Activated naive CD4-positive, alpha-beta T cell treated with Interleukin-2 at 50 U/mL for 16 hours (primary cell): ENCODE measurements at places on chromosomes 13 and 19.
A peak's percentile ranks its signal among the peaks of the same experiment; 100 is the strongest.

GRCh38 chr19:4811328-4812131, 20.0 kb downstream of the TICAM1 start:
- DNase-seq = peak; percentile 91

DNA sequence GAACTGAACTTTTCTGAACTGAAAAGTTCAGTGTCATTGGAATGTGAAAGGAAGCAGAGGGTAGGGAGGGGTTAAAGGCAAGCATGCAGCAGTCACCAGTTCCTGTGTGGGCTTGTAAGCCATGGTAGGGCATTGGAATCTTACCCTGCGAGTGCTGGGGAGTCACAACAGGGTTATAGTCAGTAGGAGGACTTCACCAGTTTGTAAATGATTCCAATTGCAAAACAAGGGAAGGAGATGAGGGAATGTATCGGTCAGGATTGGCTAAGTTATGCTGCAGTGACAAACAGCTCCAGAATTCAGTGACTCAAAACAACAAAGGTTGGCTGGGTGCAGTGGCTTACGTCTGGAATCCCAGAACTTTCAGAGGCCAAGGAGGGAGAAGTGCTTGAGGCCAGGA, 12.8 kb downstream of the LYPD3 start:
- DNase-seq = no peak

GRCh38 chr13:50589651-50590054, 253.8 kb downstream of the DLEU7 start:
- no peak for DNase-seq

GRCh38 chr13:97569841-97570240, 135.9 kb downstream of the RAP2A start:
- DNase-seq = no peak

DNA sequence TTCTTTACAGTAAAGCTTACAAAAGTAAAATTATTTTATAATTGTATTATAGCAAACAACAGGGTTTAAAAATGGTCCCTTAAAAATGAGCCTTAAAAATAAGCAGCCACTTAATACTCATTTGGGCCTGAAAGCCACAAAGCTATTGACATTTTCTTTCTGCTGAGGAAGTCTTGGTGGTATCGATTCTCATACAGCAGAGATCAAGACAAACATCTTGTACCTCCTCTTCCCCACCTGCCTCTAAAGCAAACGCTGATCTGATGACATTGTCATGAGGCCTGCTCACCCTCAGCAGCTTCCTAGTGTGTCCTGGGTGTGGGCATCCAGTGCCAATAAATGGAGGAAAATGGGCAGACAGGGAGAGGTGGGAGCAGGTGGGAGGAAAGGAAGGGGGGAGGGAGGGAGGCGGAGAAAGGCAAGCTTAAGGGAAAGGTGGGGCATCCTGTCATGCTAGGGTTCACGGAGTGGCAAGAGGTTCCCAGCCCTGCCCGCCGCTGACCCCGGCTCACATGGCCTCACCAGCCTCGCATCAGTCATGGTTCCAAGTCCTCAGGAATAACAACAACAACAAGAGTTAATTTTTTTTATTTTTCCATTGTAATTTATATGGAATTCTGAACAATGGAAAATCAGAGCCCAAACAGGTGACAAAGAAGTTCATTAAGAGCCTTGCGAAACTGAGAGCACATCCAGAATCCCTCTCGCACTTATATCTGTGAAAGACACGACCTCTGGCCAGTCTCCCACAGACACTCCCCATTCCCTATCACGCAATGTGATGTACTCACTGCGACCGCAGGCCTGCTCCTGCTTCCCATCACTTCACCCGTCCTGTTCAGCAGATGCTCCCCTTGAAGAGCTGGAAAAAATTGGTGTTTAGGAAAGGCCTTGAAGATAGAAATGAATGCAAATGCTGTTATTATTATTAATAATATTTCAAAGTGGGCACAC, 15.1 kb upstream of the ATP11A start:
- DNase-seq = no peak

- DNase-seq = peak; percentile 29
Measured at GRCh38 chr19:42634409-42635232, 39.9 kb upstream of the CEACAM8 start.

- no peak for DNase-seq
Measured at GRCh38 chr19:2167896-2168618, 4.3 kb downstream of the DOT1L start.

DNA sequence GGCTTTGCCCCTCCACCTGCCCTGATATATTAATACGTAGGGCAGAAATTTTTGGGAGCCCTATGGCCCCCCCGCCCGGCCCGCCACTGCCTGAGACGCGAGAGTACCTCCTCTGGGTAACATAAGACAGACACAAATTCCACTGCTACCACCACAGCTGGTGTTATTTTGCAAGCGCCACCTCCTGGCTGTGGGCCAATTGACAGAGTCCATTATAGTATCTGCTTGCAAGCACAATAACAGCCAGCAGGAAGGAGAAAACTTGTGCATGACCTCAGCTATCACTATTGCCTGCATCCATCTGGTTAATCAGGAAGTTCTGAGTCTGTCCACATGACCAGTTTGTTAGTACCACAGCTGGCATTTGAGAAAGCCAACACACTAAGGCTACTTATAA, 25.3 kb upstream of the OR10H2 start:
- no peak for DNase-seq

GRCh38 chr13:53017433-53017970, 11.1 kb upstream of the OLFM4 start:
- DNase-seq = no peak

DNA sequence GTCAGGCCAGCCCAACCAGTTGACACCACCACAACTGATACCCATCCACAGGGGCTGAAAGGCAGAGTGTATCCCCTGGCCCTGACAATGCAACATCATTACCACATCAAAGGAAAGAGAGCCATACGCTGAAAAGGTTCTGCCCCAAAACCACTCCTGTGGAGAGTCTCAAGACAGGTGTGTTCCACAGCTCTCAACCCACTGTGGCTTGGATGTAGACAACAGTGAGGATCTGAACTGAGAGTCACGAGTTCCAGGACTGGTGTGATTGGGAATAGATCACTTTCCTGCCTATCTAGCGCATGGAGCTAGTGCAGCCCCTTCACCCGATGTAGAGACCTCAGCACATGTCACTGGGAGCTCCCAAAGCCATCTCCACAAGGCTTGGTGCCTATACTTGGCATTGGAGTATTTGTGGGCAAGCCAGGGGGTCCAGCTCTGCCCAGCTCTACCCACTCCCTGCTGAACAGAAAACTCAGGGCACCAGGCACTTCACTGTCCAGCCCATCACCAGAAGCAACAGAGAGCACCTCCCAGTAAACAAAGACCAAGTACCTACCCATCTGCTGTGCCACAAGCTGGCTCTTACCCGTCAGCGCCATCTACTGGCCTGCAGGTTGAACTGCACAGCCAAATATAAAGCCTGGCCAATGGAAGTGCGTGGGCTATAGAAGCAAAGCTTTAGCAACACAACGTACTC, 579.5 kb downstream of the UQCRFS1 start:
- DNase-seq = peak; percentile 8

DNA sequence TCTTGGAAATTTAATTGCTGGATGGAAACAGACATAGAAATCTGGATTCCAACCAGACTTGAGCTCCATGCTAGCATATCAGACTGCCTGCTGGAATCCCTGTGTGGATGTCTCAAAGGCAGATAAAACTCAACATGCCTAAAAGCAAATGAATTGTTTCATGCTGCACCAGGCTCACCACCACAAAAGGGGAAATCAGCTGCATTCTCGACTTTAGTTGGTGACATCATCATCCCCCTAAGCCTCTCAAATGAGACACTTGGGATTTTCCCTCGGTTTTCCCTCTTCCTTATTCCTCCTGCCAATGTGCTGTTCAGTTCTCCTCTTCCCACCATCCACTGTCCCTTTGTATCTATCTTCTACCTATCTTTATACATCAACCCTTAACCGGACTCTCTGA, 134.3 kb downstream of the ZDHHC20 start:
- DNase-seq = no peak

DNA sequence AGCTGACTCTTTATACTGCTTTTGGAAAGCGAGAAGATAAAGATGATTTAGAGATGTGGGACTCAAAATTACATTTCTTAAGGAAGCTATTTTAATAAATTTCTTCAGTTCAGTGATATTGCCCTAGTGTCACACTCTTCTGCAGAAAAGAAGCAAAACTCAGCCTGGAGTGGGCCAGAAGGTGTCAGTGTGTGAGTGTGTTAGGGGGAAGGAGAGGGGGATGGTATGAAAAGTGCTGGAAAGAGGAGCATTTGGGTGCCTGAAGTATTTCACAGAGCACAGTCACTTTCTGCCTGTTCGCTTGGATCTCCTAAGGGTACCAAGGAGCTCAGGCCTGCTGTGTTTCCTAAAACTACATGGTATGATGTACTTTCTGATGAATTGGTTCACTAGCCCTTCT, 84.5 kb upstream of the FRY start:
- no peak for DNase-seq

DNA sequence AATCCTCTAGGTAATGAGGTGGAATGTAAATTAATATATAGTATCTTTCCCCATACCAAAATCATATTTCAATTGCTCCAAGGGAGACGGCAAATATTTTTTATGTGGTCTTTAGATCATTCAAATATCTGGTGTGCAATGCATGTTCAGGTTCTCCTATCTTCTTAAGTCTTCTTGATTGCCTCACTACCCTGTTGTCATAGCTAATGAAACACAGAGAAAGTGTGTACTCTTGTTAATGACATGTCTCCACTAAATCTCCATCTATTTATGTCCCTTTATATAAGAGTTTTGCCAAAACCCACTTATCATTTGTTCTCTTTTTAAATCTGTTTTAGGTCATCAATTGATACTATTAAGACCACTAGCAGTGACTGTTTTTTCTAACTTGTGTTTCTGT, 6.6 kb downstream of the STARD13 start:
- no peak for DNase-seq

DNA sequence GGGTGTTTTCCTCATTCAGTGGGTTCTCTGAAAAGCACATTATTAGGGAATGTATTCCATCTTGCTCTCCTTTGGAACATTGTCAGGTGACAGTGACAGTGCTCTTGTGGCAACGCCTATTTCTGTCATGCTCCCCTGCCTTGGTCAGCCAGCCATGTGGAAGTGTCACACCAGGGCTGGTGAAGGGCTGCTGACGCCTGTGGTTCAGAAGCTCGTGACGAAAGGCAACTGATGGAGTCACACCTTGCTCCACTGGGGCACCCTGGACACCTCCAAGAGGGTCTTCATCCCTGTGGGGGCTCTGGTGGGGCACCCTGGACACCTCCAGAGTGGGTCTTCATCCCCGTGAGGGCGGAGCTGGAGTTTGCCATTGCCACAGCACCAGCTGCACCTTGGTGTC, 68.9 kb upstream of the GPR183 start:
- no peak for DNase-seq

GRCh38 chr19:7395360-7396066, 46.8 kb downstream of the ARHGEF18 start:
- no peak for DNase-seq

GRCh38 chr19:16340654-16341053, 16.0 kb downstream of the KLF2 start:
- no peak for DNase-seq

DNA sequence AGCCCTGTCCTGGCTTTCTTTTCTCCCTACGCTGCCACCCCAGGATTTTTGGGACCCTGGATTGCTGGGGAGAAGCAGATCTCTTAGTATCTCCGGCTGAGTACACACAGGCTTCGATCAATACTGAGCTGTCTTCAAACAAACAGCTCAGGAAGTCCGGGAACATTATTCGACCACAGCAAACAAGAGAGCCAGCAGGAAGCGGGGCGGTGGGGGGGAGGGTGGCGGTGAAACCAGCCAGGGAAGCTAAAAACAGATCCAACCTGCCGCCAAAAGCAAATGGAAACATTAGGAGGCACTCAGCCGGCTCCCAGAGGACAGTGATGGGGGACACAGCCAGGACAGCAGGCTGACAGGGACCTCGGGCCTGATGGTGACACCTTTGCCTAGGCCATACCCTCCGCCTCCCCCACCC, 12.2 kb upstream of the BCAM start:
- DNase-seq = no peak

GRCh38 chr13:30880856-30881155, 25.3 kb upstream of the MEDAG start:
- DNase-seq = no peak

DNA sequence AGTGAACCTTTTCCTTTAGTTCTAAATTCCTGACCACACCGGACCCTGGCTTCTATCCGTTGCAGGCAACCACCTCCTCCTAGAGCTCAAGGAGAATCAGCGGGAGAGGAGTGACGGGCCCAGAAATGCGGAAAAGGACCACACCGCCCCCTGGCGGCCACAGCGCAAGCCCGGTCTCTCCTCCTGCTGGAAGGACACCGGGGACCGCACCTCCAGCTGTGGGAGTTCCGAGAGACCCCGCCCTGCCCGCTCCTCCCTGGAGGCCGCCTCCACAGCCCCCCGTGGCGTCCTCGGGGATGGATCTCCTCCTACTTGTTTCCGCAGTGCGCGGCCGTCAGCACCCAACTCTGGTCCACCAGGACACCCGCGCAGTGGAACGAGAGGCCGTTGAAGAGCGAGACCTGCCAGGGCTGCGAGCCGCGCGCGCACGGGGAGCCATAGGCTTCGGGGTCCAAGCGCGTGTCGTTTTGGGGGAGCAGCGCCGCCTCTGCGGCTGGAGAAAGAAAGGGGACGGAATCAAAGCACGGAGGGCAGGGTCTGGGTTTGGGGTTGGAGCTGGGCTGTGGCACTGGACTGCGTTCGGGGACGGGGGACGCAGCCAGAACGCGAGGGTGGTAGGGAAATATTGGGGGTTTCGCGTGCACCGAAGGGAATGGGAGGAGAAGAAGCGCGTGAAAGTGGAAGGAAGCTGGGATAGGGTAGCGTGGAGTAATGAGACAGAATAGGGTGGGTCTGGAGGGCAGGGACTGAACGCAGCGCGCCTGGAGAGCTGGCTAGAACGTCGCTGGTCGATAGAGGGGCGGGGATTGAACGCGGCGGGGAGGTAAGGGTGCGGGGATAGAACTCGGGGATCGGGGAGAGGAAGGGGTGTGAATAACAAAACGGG, 2.5 kb downstream of the KLK10 start:
- peak; percentile 34 for DNase-seq

GRCh38 chr13:100794575-100794974, 120.0 kb upstream of the TMTC4 start:
- no peak for DNase-seq

DNA sequence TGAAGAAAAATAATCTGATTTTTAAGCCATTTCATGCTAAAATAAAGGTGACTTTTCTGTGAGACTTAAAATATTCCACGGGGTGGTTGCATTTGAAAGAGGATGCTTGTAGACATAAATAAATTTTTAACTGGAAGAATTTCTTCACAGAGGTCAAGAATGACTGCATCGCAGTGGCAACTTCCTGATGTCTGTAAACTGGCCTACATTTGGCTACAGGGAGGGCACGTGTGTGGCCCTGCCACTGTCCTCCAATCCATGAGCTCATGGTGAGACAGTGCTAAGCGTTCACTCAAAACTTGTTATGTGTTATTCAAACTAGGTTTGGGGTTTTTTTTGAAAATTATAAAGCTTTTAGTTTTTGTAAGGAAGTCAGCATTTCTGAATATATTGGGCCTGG, 1089.3 kb downstream of the EFNB2 start:
- no peak for DNase-seq

- no peak for DNase-seq
Measured at GRCh38 chr13:79434556-79434955, 28.5 kb upstream of the RBM26 start.

- no peak for DNase-seq
Measured at GRCh38 chr19:12098040-12098439, 33.5 kb downstream of the ZNF844 start.
